ENCODE measurements at places on chromosomes 2 and 18.

DNA sequence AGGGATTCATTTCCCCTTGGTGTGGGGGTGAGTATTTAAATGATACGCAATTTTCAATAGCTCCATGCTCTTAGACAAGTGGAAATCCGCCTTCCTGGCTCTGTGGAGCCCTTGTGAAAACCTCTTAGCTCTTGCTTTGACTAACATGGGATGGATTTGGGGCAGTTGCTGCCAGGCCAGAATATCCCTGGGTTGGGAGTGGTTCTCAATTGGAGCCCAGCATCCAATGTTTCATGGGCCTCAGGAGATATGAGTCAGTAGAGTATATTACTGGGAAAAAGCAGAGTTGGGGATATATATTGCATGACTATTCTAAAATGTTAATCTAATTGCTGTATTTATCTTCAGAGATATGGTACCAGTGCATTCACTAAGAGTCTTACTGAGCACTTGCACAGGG, 104.4 kb upstream of the IL1R2 start:
- DNase-seq: no peak

- no peak for DNase-seq
Observed at GRCh38 chr2:232213176-232213575, 165.4 kb upstream of the ALPP start.

- no peak for DNase-seq
Observed at GRCh38 chr18:9858642-9859041, 27.1 kb upstream of the TXNDC2 start.

GRCh38 chr2:151844211-151844896, 16.1 kb upstream of the ARL5A start:
- DNase-seq: no peak

DNA sequence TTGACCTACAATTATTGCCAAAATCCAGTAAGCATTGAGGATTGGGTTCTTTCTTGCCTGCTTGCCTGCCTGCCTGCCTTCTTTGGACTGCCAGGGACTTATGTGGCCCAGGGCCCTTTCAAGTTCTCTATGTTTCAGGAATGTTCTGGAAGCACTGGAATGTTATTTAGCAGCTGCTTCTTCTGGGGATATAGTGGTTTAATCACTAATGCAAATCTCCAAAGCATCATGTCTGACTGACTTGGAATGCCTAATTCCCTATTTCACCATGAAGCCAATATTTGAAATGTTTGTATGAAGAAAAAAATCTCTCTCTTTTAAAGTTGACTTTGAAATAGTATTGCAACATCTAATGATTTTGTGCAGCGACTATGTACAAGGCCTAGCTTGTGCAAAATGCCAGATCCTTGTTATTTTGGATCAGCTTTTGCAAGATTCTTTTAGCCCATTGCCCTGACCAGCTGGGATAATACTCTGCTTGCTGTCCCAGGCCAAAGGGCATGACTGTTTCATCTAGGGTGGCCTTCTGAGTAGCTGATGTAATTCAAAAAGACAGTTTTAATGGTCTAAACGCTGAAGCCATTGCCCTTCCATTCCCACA, 204.6 kb downstream of the RND3 start:
- no peak for DNase-seq

- no peak for DNase-seq
Observed at GRCh38 chr2:118857677-118858484, 10.4 kb upstream of the EN1 start.

- DNase-seq: no peak
Observed at GRCh38 chr2:111216811-111217652, 96.3 kb downstream of the BCL2L11 start.

- no peak for DNase-seq
Observed at GRCh38 chr18:6650127-6650507, 79.4 kb upstream of the ARHGAP28 start.

GRCh38 chr2:33730193-33730592, 131.1 kb upstream of the FAM98A start:
- no peak for DNase-seq

- peak; percentile 72 for DNase-seq
Observed at GRCh38 chr2:73870084-73870483, 22.7 kb upstream of the ACTG2 start.

DNA sequence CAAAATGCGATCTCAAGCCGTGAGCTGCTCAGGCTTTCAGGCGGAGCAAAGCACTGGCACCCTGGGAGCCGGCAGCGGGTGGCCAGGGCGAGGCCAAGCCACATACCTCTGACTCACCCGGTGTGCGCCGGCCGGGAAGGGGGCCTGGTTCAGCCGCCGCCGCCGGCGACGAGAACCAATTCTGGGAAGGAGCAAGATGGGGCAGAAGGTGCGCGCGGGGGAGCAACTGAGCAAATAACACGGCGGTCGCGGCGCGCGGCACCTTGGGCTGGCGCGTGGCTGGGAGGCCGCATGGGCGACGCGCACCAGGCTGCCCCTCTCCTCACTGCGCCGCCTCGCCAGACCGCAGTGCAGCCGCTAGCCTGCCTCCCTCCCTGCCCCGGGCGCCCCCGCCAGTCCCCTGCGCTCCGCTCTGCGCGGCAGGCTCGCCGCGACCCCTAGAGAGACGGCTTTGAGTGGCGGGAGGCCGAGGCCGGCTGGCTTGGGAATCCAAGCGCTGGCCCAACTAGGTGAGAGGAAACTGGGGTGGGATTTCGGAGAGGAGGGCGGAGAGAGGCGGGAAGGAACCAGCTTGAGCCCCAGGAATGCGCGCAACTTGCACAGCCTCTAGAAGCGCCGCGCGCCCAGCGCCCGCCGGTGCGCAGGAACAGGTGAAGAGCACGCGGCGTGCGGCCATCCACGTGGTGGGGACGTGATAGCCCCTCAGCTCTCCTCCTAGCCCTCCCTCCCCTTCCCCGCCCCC, 3.2 kb downstream of the NRP2 start:
- DNase-seq: no peak

DNA sequence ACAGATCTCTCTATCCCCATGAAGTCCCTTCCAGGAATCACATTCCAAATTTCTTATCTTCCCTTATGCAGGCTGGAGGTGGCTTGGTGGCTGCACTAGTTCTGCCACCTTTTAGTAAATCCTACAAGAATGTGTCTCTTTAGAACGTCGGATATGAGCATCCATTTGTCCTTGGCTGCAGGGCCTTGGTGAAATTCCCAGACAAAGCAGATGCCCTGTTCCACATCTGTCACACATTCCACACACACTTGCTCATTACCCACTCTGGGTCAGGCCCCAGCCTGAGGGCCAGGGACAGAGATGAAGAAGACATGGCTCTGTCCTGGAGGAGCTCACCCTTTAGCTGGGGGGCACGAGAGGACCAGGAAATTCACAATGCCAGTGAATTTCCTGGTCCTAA, 31.2 kb upstream of the GPR17 start:
- no peak for DNase-seq

GRCh38 chr18:72075040-72075439, 469.1 kb downstream of the CBLN2 start:
- DNase-seq: no peak

DNA sequence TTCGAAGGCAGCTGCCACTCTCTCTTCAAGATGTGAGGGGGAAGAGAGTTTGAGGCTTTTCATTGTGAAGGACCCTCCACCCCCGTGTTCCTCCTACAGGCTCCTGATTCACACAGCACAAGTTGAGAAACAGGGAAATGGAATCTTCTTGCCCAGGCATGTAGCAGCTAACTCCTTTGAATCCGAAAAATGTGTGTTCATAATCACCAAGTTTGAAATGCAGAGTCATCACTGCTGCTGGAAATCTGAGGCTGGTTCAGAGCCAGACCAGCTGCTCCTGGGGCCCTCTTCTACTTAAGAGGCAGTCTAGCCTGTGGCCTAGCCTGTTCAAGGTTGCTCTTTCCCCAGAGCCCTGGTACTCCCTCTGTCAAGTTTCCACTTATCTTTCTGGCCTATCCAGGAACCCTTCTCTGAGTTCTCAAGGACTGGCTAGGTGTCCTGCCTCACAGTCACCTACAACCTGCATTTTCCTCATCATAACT, 166.4 kb downstream of the TMEM247 start:
- DNase-seq: peak; percentile 91

GRCh38 chr2:7987992-7988391, 693.9 kb upstream of the ID2 start:
- DNase-seq: no peak

DNA sequence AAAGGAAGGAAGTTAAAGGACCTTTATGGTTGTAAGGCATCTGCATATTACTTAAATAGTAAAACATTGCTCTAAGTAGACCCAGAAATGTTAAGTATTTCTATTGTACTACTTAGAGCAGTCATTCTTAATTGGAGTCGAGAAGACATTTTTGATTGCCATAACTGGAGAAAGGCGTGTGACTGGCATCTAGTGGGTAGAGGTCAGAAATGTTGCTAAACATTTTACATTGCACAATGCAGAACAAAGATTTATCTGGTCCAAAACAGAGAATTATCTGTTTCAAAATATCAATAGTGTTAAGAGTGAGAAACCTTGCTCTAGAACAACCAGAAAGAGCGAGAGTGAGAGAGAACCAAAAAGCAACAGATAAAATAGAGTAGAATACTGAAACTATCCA, 23.3 kb upstream of the ROCK1 start:
- no peak for DNase-seq

DNA sequence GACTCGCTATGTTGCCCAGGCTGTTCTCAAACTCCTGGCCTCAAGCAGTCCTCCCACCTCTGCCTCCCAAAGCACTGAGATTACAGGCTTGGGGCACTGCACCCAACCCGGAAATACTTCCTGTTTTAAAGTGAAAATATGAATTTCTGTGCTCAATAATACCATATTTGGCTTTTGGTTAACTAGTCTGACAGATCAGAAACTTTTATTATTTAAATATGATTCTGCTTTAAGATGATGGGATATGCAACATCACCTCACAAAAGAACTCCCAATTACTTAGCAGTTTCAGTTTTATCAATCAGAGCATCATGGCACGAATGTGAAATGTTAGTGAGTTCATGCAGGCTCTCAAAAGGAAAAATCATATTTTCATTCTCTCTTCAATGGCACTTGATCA, 120.6 kb downstream of the PTRHD1 start:
- no peak for DNase-seq

- DNase-seq: no peak
Observed at GRCh38 chr2:238790833-238791230, 57.1 kb upstream of the TWIST2 start.

- DNase-seq: no peak
Observed at GRCh38 chr2:218363736-218364135, 7.1 kb downstream of the CATIP start.

DNA sequence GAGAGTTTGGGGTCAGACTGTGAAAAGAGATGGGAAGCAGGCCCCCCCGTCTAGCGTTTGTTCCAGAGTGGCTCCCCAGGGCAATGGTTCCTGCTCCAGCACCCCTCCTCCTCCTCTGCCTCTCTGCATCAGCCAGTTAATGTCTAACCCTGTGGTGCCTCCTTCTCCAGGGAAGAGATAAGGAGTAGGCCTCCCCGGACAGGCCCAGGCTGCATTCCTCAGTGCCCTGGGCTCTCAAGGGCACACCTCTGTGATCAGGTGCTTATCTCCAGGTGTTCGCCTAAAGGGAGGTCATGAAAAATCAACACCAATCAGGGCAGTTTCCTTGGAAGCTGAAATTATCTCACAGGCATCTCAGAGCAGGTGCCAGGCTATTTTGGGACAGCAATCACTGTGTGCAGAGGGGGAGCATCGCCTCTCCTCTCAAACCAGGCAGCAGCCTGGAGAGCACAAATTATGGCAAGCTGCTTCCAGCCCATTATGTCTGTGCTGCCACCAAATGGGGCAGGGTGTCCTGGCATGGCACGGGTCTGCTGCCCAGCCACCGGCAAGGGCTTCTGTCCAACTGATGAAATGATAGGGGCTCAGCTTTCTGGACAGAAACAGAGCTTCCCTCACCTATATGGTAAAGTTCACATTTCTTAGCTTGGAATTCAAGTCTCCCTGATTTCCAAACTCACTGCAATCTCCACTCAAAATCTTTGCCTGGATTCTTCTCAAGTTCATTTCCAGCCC, 255.8 kb upstream of the SLC14A2 start:
- DNase-seq: no peak

GRCh38 chr2:205020673-205021072, 475.4 kb downstream of the PARD3B start:
- DNase-seq: no peak

GRCh38 chr18:76380791-76381405, 114.1 kb downstream of the ZNF516 start:
- no peak for DNase-seq

DNA sequence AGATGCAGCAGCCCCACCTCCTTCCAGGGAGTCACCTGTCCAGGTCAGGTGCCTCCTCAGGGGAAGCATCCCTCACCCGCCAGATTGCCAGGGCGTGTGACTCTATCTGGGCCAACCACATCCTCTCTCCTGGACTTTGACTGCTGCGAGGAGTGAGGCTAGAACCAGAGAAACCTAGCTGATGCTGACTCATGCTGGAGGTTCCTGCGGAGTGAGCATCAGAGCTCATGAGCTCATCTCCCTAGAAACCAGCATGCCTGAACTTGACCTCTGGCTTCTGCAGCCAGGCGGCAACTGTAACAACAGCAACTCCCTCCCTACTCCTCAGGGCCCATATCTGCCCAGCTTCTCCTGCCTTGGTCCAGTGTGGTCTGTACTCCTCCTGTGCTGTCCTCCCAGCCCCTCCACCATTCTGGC, 28.3 kb upstream of the NT5DC4 start:
- peak; percentile 76 for DNase-seq

DNA sequence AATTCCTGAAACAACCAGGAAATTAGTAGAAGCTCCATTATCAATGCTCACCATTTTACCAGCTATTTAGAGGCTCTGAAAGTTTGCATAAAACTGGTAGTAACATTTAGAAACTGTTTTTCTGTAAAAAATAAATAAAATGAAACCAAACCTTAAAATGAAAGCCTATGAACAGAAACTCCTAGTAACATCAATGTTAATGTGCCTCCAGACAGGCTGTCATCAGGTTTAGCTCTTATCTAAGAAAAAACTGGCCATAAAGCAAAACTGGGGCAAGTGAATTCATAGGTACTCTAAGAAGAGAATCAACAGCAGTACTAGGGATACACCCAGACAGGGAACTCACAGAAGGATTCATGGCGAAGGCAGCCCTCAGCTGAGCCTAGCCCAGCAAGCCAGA, 8.0 kb downstream of the E2F6 start:
- no peak for DNase-seq

GRCh38 chr2:213104092-213104902, 47.1 kb downstream of the IKZF2 start:
- DNase-seq: no peak

- no peak for DNase-seq
Observed at GRCh38 chr2:136909777-136910176, 144.4 kb downstream of the THSD7B start.

DNA sequence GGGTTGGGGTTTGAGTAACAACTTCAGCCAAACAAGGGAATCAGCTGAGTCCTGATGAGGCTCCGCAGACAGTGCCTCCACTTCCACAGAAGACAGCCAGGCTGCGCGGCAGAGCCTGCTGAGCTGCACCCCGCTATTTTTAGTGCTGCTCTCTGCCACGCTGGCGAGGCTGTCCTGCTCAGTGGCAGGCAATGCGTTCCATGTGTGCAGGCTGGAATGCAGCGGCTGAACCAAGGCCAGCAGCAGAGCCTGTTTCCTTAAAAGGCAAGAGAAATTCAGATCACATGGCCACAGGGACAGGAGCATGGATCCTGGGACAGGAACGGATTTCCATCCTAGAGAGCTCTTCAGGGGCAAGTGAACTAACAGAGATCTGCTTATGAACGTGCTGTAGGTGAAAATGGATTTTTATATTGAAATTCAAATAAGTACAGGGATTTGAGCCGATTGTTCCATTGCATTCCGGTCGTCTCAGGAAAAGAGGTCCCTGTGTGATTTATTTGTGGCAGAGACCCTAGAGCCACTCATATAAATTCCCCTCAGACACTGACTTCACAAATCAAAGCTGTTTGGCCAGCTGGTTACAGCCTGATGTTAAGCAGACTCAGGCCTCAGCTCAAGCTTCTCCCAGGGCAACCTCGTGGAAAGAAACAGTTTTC, 98.7 kb downstream of the COL6A3 start:
- peak; percentile 94 for DNase-seq

- DNase-seq: no peak
Observed at GRCh38 chr2:135657806-135658582, 83.7 kb upstream of the UBXN4 start.
